ENCODE measurements at places on chromosomes 7 and 10. TPM values are rescaled to one million over a fixed set of nuclear protein-coding genes. Genes with fewer than 3 reads are reported as not detected.

- no peaks in the 10 kb centered on the region for H3K4me1 ChIP-seq
- no peak overlapping the region for H3K4me3 ChIP-seq
- no peak overlapping the region for H3K27ac ChIP-seq
- no peak for DNase-seq
- no peaks in the 10 kb centered on the region for H3K27me3 ChIP-seq
These were observed 202.2 kb upstream of the ETV1 start for GRCh38 chr7:14191686-14192098.

- peak overlapping the region; percentile 88 for H3K4me3 ChIP-seq
- H3K36me3 ChIP-seq: no peaks in the 10 kb centered on the region
- no peak for DNase-seq
These were observed 743 bp upstream of the ZCCHC24 start for GRCh38 chr10:79445977-79446757.

GRCh38 chr7:3232228-3232627, 68.8 kb upstream of the SDK1 start:
- no peak overlapping the region for H3K27ac ChIP-seq
- H3K36me3 ChIP-seq: no peaks in the 10 kb centered on the region
- no peak for DNase-seq

DNA sequence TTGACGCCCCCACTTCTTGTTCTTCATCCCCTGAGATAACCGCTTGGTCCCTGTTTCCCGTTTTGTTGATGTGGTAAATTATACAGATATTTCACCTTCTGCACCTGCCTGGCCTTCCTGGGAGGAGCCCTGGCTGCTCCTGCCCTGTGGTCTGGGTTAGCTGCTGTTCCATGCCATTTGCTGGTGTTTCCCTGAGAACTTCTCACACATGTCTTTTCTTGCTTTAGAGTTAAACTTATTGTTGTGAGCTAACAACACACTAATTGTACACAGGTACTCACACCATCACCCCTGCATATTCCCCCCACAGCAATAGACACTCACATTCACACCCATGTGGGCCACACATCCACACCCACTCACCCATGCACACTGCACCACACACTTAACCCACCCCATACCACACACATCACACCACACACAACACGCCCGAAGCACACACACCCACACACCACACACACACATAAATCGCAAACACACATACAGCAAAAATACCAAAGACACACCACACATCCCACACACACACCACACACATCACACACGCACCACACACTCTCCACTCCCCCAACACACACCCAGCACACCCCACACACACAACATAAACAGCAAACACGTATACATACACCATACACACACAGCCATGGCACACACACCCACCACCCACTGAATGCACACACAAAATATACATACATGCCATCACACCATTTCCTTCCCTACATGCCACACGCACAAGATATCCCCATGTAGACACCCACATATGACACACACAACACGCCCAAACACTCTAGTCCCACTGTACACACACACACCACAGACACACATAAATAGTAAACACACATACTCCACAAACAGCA, 19.4 kb upstream of the ANTXRL start:
- H3K4me1 ChIP-seq: no peaks in the 10 kb centered on the region
- no peak overlapping the region for H3K27ac ChIP-seq
- H3K36me3 ChIP-seq: no peaks in the 10 kb centered on the region
- no peak for DNase-seq
- no peak overlapping the region for H3K4me3 ChIP-seq
- no peaks in the 10 kb centered on the region for H3K27me3 ChIP-seq

DNA sequence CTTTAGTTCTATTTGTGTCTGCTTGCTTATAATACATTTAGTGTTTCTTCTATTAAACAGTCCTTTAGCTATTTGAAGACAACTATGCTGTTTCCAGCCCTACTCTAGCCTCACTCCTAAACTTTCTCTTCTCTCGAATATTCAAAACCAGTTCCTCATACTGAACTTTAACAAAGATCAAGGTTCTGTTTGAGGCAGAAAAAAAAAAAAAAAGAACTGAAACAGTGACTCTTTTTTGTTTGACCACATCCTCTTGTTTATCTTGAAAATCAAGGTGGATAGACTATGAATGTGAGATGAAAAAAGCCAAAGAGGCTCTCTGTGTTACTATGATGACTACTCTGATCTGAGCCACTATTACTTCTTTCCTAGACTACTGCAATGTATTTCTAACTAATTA, 154.3 kb downstream of the ZNF365 start:
- H3K27ac ChIP-seq: no peak overlapping the region
- no peak for DNase-seq
- no peaks in the 10 kb centered on the region for H3K36me3 ChIP-seq
- H3K4me3 ChIP-seq: no peak overlapping the region
- no peaks in the 10 kb centered on the region for H3K4me1 ChIP-seq

DNA sequence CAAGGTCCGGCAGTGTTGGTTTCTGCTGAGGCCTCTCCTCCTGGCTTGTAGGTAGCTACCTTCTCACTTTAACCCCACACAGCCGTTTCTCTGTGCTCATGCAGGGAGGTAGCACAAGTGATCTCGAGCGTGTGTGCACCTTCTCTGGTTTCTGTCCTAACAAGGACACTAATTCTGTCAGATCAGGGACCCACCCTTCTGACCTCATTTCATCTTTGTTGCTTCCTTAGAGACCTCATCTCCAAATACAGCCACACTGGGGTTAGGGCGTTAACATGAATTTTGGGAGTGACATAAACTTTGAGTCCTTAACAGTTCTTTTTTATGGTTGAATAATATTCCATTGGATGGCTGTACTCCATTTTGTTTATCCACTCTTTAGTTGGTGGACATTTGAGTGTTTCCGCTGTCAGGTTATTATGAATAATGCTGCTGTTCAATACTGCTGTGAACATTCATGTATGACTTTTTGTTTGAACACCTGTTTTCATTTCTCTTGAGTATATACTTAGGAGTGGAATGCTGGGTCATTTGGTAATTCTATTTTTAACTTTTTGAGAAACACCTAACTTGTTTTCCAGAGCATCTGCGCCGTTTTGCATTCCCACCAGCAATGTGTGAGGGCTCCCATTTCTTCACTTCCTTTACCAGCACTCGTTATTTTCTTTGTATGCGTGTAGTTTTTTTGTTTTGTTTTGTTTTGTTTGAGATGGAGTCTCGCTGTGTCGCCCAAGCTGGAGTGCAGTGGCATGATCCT, 57.5 kb downstream of the LCOR start:
- DNase-seq: no peak
- no peak overlapping the region for H3K4me3 ChIP-seq
- peaks cover 35% of the 10 kb centered on the region for H3K4me1 ChIP-seq
- H3K36me3 ChIP-seq: no peaks in the 10 kb centered on the region
- peak overlapping the region; percentile 74 for H3K27ac ChIP-seq

GRCh38 chr7:81845744-81846241, 75.9 kb upstream of the HGF start:
- H3K36me3 ChIP-seq: no peaks in the 10 kb centered on the region
- H3K27me3 ChIP-seq: no peaks in the 10 kb centered on the region
- H3K4me3 ChIP-seq: no peak overlapping the region
- no peaks in the 10 kb centered on the region for H3K4me1 ChIP-seq
- no peak for DNase-seq

GRCh38 chr10:72274730-72275350, 1.1 kb downstream of the DDIT4 start:
- H3K36me3 ChIP-seq: peaks cover 20% of the 10 kb centered on the region
- peak overlapping the region; percentile 98 for H3K4me3 ChIP-seq
- H3K4me1 ChIP-seq: peaks cover 24% of the 10 kb centered on the region

- H3K4me1 ChIP-seq: no peaks in the 10 kb centered on the region
- DNase-seq: no peak
- no peak overlapping the region for H3K4me3 ChIP-seq
- no peaks in the 10 kb centered on the region for H3K27me3 ChIP-seq
- H3K27ac ChIP-seq: no peak overlapping the region
These were observed 69.2 kb upstream of the PPP2R2D start for GRCh38 chr10:131831561-131831960.

DNA sequence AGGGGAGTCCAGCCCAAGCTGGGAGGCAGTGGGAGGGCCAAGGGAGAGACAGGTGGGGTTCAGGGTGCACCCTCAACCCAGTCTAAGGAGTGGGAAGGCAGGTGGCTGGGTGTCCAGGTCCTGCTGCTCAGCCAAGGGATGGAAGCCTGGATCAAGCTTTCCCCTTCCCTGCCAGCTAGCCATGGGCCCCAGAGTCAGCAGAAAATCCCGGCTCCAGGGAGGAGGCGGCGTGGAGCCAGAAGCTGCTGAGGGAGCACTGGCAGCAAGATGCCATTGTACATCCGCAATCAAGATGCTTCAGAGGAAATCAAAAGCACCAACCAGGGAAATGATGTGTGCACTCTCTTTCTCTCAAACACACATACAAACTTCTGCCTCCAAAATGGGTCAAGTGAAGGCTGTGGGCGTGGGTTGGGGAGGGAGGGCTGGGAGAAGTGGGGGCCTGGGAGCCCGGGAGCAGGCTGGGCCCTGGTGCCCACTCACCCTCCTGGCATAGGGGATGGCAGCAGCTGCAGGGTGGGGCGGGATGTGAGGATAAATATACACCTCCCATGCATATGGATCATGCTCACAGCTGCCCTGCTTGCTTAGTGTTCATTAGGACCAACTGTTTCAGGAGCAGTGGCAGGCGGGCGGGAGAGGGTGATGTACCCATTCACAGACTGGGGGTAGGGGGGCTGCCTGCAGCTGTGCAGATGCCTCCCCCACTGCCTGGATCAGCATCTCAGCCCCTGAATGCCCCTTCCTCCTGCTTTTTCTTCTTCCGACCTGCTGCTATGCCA, 24.2 kb downstream of the TRIM8 start:
- H3K36me3 ChIP-seq: no peaks in the 10 kb centered on the region
- H3K4me3 ChIP-seq: no peak overlapping the region
- H3K4me1 ChIP-seq: peaks cover 19% of the 10 kb centered on the region
- peak overlapping the region; percentile 68 for H3K27ac ChIP-seq
- no peak for DNase-seq

DNA sequence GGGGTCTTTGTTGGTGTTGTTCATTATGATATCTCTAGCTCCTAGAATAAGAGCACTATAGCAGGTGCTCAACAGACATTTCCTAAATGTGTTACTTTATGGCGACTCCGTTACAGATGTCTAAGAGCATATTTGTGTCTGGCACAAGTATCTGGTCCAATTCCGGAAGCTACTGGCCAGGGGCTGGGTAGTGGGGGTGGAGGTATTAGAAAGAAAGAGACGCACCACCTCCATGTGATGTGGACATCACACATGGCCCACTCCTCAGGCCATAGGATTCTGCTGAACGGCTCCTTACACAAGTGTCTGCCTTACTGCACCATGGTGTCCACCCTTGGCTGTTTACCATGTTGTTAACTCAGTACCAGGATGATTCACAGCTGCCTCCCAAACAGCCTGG, 296.8 kb upstream of the MKI67 start:
- H3K36me3 ChIP-seq: no peaks in the 10 kb centered on the region
- no peaks in the 10 kb centered on the region for H3K27me3 ChIP-seq
- H3K4me1 ChIP-seq: no peaks in the 10 kb centered on the region

DNA sequence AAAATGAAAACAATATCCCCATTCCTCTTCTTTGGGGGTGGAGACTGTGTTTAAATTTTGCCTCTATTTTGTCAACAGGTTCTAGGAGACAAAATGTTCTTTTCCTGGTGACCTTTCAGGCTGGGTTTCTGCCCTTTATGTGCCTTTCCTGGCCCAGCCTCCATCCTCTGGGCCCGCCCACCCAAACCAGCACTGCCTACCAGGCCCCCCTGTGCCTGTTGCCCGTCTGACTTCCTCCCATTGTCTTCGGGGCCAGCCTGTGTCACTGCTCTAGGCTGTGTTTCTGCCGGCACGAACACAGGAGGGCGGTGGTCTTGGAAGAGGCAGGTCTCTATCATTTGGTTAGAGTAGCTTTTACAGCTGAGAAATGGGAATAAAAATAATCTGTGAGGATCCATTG, 13.9 kb downstream of the TSPAN14 start:
- no peak for DNase-seq
- peaks cover 3% of the 10 kb centered on the region for H3K36me3 ChIP-seq
- peaks cover 100% of the 10 kb centered on the region for H3K4me1 ChIP-seq
- H3K27ac ChIP-seq: peak overlapping the region; percentile 96
- no peaks in the 10 kb centered on the region for H3K27me3 ChIP-seq
- peak overlapping the region; percentile 32 for H3K4me3 ChIP-seq

DNA sequence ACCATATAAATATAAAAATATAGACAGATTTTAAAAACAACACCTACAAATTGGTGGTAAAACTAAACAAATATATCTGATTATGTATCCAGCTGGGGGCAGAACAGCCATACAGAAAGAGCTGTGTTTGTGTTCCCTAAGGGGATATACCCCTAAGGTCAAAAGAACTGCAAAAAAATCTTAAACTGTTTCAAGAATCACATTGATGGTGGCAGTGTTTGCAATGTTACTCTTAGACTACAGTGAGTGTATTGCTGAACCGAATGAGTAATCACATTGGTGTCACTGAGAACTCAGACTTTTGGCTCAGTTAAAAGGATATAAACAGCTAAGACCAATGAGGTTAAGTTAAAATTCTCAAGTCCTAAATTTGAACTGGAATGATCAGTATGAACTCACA, 27.1 kb upstream of the PTPRN2 start:
- no peaks in the 10 kb centered on the region for H3K4me1 ChIP-seq
- no peaks in the 10 kb centered on the region for H3K36me3 ChIP-seq
- H3K27me3 ChIP-seq: no peaks in the 10 kb centered on the region
- no peak overlapping the region for H3K27ac ChIP-seq

- no peak overlapping the region for H3K27ac ChIP-seq
- H3K36me3 ChIP-seq: no peaks in the 10 kb centered on the region
- no peak for DNase-seq
- H3K4me1 ChIP-seq: peaks cover 3% of the 10 kb centered on the region
- no peaks in the 10 kb centered on the region for H3K27me3 ChIP-seq
These were observed 209.9 kb upstream of the YAE1 start for GRCh38 chr7:39356172-39356925.

DNA sequence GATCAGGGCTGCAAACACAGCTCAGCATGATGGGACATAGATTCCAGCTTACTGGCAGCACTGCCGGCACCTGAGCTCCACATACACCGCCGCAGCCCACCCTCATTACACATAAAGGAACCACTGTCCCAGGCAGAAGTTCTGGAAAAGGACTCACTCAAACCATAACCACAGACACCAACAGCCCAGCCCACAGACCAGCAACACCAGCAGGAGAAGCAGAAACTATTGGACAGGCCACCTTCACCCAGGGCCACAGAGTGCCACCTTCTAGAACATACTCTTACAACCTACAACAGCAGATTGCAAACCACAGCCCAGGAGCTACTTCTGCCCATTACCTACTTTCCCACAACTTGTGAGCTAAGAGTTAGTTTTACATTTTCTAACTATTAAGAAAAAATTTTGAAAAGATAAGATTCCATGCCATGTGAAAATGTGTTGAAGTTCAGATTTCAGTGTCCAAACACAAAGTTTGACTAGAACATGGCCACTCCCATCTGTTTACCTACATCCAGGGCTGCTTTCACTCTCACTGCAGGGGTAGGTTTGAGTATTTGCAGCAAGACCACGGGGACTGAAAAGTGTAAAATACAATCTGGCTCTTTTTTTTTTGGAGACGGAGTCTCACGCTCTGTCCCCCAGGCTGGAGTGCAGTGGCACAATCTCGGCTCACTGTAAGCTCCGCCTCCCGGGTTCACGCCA, 153.0 kb downstream of the TNS3 start:
- no peak overlapping the region for H3K4me3 ChIP-seq
- H3K36me3 ChIP-seq: no peaks in the 10 kb centered on the region
- no peaks in the 10 kb centered on the region for H3K27me3 ChIP-seq
- DNase-seq: no peak

GRCh38 chr10:131697476-131698128, 203.2 kb upstream of the PPP2R2D start:
- DNase-seq: no peak
- H3K36me3 ChIP-seq: no peaks in the 10 kb centered on the region
- no peak overlapping the region for H3K4me3 ChIP-seq
- no peak overlapping the region for H3K27ac ChIP-seq

Gene MUC12
- total RNA-seq: not detected

Gene DNMBP
- total RNA-seq: 12.2 TPM

Gene ARHGAP22
- 0.59 TPM for total RNA-seq

Gene HELLS
- 22.3 TPM for total RNA-seq

Gene PTF1A
- total RNA-seq: not detected
